Heart right ventricle (tissue), 16 donors: ENCODE measurements at places on chromosomes 5 and 9. TPM values are rescaled to one million over a fixed set of nuclear protein-coding genes. Genes with fewer than 3 reads are reported as not detected.

Gene DNM1
- 3.2 TPM for total RNA-seq

Gene PCDHGB4
- 7.1 TPM for total RNA-seq

Gene FOXD1
- not detected for total RNA-seq

Gene ZNG1A
- total RNA-seq = 21.4 TPM

DNA sequence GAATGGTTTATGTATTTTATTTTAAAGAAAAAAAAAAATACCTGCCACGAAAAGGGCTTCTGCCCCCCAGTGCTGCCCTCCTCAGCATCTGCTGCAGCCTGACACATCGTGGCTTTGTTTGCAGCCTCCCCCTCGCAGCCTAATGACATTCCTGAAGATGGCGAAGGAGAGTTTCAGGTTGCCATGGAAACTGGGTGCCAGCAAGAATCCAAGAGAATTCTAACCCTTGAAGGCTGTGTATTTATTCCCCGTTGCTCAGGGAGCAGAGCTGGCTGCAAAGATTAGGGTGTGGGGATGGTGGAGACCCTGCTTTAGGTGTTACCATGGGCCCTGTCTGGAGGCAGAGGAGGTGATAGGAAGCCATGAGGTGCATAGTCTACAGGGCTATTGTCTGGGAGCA is 126.6 kb downstream of the NSG2 start:
- H3K27me3 ChIP-seq = peaks cover 13% of the 10 kb centered on the region
- DNase-seq = no peak
- no peaks in the 10 kb centered on the region for H3K36me3 ChIP-seq
